C1 segment of cervical spinal cord (tissue), 14 donors: ENCODE measurements at places on chromosomes 6 and 20.

DNA sequence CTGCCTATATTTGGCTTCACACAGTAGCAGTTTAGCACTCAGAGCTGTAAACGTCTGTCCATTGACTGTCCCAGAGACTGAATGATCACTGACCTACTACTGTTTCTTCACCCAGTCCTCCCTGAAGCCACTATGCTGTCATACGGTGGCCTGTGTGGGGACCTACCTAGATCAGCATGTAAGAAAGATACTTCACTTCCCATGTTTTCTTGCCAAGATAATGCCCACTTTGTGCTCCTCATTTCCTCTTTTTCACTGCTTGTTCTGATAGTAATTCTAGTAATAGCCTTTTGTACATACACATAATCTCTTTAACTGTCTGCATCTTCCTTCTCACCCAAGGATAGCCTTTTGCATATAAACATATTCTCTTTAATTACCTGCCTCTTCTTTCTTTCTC, 109.9 kb upstream of the TIAM2 start:
- no peak for DNase-seq

DNA sequence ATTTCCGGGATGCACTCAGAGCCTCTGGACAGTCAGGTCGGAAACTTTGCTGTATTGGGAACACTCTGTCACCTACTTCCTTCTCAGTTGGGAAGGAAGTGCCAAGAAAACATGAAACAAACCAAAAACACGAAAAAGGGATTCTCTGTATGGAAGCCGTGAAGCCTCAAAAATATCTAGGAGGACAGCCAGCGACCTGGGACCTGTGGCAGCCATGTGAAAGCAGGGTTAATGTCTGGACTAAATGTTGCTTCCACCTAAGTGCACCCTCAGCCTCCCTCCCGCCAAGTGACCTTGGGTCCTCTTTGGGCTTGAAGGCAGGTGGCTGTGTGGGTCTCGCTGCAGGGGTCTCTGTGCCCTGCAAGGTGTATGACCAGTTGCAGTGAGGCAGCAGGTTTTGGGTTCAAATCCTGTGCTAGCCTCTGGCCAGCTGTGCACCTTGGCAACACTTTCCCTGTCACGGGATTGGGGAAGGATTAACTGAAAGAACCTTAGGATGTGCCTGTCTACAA, 851 bp downstream of the MAVS start:
- no peak for DNase-seq

GRCh38 chr6:137016356-137016755, 28.4 kb downstream of the IL20RA start:
- no peak for DNase-seq

GRCh38 chr20:61629602-61630390, 377.7 kb downstream of the CDH4 start:
- no peak for DNase-seq

DNA sequence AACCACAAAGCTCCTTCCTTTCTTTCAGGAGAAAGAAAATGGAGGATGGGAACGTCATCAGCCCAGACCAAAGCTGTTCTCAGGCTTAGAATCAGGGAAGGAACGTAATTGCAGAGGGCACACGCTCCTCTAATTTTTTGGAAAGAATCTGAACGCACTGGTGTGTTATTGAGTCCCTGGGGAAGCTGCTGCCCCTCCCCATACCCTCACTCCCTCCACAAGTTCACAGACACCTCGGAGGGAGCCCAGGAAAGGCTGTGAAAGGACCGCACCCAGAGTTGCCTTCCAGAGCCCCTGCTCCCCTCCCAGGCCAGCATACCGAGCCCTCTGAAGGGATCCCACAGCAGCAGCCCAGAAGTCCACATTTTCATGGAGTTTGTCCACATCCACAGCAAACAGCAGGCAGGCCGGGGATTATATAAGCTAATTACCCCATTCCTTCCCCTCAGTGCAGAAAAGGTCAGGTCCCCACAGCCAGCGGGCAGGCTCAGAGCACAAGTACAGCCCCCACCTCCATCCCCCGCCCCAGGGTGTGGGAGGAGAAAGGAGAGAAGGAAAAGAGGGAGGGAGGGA, 53.7 kb downstream of the ANKRD60 start:
- no peak for DNase-seq

DNA sequence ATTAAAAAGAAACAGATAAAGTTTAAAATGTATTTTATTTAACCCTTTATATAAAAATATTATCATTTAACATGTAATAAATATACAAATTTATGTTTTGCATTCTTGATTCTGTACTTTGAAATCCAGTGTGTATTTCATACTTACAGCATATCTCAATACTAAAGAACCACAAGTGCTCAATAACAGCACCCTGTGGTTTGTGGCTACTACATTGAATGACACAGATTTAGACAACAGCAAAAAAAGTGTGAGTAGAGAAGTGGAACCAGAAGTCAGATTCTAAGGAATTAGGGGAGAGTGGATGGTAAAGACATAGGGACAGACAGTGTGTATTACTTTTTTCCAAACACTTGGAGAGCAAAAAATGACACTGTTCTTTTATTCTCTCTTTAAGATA, 524.5 kb downstream of the BMP2 start:
- DNase-seq, result no peak

- no peak for DNase-seq
Measured at GRCh38 chr6:53585208-53585900, 40.5 kb upstream of the GCLC start.

- DNase-seq, result no peak
Measured at GRCh38 chr20:46261456-46262253, 46.6 kb downstream of the CDH22 start.

- DNase-seq, result no peak
Measured at GRCh38 chr6:140480852-140481251, 1106.4 kb upstream of the CITED2 start.
